A673 (cell line): ENCODE measurements at places on chromosomes 3 and 15. TPM values are rescaled to one million over a fixed set of nuclear protein-coding genes. Genes with fewer than 3 reads are reported as not detected.

GRCh38 chr3:22485954-22486353 lies 717.2 kb upstream of the UBE2E2 start:
- H3K4me3 ChIP-seq: no peak overlapping the region
- DNase-seq: no peak
- no peaks in the 10 kb centered on the region for H3K27me3 ChIP-seq
- no peak overlapping the region for H3K27ac ChIP-seq
- H3K4me1 ChIP-seq: no peaks in the 10 kb centered on the region

- H3K27ac ChIP-seq: no peak overlapping the region
- H3K4me1 ChIP-seq: no peaks in the 10 kb centered on the region
- no peaks in the 10 kb centered on the region for H3K27me3 ChIP-seq
- H3K36me3 ChIP-seq: no peaks in the 10 kb centered on the region
- no peak overlapping the region for H3K4me3 ChIP-seq
- peak; percentile 35 for DNase-seq
Observed at GRCh38 chr15:95590533-95591044, 739.9 kb upstream of the NR2F2 start.

The CACNA1D gene
- 0.85 TPM in 1 of 2 replicates, not detected in the other for total RNA-seq

DNA sequence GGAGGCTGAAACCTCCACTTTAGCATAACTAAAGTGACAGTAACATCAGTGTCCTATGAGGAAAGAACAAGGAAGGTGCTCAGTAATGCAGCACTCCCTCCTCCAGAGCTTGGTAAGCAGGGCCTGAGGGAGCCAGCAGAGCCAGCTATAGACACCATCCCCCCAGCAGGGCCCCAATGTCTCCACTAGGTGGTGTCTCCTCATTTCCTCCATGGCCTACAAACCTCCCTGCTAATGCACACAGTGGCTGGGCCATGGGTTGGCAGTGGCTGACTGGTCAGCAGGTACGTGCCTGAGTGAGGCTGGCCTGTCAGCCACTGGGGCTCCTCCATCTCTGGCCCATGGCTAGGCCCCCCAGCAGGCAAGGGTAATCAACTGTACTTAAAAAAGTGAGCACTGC lies 13.6 kb downstream of the MRPS25 start:
- H3K27me3 ChIP-seq: no peaks in the 10 kb centered on the region
- H3K36me3 ChIP-seq: peaks cover 72% of the 10 kb centered on the region
- DNase-seq: peak; percentile 67
- no peak overlapping the region for H3K27ac ChIP-seq

The ARPIN gene
- 5.6 and 5.9 TPM in 2 replicates for total RNA-seq
